Mucosa of descending colon (tissue), 3 donors: ENCODE measurements at places on chromosomes 13 and 19. TPM values are rescaled to one million over a fixed set of nuclear protein-coding genes. Genes with fewer than 3 reads are reported as not detected.

DNA sequence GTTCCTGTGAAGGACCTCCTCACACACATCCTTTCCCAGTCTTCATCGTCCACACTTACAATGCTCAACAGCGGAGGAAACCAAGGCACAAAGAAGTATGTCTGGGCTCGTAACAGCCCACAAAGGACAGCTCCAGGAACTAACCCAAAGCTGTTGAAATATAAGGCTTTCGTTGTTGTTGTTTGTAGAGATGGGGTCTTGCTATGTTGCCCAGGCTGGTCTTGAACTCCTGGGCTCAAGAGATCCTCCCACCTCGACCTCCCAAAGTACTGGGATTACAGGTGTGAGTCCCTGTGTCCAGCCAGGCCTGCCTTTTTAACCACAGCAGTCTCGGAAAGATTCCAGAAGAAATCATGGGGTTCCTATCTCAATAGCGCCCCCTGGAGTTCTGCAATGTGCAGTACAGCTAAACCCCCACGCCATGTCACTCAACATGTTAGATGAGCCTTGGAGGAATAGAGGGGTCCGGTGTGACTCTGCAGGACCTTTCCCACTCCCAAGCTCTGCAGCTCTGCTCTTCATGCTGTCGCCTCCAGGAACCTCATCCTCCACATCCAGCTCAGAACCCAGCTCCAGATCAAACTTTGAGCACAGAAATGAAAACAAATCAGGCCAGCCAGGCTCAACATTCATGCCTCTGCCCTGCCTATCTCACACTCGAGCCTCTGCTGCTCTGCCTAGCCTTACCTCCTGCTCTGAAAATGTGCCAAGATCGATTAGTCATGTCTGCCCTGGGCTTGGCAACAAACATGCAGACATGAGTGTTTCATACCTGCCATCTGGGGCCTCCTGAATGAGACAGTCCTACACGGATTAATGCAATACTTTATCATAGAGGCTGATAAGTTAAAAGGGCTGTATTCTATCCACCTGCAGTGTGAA is 7.5 kb downstream of the PLA2G4C start:
- DNase-seq: peak; percentile 67

DNA sequence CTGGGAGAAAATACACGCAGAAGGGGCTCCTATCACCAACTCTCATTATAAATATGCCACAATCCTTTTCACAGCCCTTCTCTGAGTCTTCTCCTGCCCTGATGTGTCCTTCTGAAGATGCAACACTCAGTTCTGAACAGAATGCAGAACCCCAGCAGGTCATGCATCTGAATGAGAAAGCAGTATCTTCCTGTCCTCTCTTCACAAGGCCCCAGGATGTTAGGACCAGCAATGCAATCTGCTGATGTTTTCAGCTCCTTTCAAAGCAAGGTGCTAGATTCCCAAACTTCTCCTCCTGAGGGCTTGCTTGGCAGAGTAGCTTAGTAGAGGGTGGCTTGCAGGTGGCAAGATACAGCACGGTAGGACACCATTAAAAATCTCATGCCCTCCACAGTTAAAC is 22.3 kb upstream of the DOCK9 start:
- no peak for DNase-seq

DNA sequence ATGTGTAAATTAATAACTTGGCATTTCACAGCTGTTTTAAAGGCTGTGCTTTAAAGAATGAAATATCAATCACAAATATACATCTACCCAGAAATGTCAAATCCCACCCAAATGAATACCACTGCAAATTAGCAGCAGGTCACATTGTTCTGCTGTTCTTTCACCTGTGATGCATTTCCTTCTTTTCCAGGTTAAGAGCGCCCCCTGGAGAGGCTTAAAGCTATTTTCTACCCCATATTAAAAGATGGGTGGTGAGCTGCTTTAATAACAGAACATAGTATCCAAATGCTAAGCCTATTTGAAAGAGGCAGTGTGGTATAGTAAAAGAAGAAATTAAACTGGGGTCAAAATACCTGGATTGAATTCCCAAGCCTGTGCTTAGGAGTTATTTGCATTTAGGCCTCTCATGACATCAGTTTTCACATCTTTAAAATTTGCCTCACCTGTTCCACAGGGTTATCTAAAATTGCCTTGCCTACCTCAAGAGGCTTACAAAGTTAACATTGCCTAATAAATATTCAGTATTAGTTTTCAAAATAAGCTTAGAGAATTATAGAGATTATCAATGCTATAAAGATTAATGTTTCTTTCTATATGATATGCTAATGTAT is 396.9 kb upstream of the SLITRK5 start:
- DNase-seq: no peak

GRCh38 chr13:99366075-99366987 is 59.1 kb upstream of the GPR183 start:
- DNase-seq: no peak

DNA sequence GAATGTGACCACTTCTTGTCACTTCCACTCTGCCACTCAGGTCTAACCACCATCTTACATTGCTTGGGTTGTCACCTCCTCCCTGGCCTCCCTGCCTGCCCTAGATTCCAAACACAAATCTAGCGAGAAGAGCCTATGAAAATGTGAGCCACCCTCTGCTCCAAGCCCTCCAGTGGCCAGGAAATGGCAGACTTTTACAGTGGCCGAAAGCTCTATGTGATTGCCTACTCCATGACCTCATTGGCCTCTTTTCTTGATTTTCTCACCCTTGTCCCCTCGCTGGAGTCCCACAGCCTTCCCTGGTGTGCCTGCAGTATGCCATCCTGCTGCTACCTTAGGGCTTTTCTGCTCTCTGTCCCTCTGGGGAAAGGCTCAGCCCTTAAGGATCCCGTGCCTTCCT is 84.2 kb downstream of the LRCH1 start:
- DNase-seq: no peak

Gene COX7A1
- total RNA-seq: 6.0 TPM
